AG04449 (cell line): ENCODE measurements at places on chromosomes 13 and 19.

- DNase-seq = no peak
Observed at GRCh38 chr13:35483761-35484160, 7.3 kb upstream of the MAB21L1 start.

GRCh38 chr13:51297556-51297955 lies 41.9 kb upstream of the SERPINE3 start:
- DNase-seq = no peak

DNA sequence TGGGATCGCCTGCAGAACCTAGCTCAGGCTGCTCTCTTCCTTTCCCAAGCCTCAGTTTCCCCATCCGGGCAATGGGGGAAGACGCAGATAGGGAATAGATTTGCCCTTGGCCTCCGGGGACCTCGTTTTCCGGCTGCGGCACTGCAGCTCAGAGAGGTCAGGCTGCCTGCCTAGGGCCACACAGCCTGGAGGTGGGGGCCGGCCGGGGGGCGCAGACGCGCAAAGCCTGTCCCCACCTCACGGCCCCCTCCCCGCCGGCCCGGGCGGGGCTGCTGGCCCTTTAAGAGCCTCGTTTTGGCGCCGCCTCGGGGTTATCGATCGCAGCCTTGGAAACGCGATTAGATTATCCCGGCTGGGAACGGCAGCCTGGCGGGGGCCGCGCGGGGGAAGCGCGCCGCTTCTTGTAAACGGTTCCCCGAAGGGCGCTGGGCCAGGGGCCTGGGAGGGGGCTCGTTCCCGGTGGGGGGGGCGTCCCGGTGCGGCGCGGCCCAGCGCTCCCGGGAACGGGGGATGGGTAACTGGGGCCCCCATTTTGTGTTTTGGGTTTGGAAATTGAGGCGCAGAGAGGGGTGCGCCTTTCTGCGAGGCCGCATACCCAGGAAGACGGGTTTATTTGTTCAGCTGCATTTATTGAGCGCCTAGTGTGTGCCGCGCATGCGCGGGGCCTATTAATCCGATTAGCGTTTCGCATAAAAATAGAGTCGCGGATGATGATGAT lies 23.4 kb upstream of the TCF3 start:
- DNase-seq = no peak

GRCh38 chr19:45333609-45334303 lies 6.8 kb upstream of the KLC3 start:
- no peak for DNase-seq

- no peak for DNase-seq
Observed at GRCh38 chr13:71460211-71460610, 406.8 kb downstream of the DACH1 start.

DNA sequence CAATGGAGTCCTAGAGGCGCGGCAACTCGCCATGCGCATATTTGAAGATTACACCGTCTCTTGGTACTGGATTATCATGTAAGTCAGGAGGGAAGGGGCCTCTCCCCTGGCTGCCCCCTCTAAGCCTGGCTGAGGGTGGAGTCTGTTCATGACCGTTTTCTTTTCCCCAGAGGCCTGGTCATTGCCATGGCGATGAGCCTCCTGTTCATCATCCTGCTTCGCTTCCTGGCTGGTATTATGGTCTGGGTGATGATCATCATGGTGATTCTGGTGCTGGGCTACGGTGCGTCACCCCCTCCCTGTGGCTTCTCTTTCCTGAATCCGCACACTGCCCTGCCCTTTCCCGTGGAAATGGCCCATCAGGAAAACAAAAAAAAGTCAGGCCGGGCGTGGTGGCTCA lies 6.5 kb downstream of the SLC44A2 start:
- DNase-seq = no peak

GRCh38 chr13:113771709-113772331 lies 12.8 kb downstream of the TMEM255B start:
- DNase-seq = no peak

DNA sequence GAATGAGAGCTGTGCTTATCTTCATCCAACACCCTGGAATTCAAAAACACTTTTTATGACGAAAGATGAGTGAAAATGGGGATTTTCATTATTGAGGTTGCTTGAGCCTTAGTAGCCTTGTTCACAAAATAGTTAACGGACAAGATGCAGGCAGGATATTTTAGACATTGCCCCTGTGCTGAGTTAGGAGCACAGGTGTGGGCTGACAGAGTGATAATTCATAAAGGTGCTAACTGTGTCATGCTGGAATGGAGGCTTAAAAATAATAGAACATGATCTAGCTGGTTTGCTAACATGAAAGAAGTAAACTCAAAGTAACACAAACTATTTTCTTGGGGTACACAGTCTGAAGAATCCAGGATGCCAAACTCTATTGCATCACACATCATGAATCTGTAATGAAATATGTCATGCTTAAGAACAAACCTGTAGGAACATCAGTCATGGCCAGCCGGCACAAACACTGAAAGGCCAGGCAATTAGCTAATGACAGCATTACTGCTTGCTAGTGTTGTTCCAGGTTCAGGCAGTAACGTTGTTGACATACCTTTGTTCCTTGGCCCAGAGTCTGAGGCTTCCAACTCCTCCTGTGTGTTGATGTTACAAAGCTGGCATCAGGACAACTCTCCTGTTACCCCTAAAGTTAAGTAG lies 55.3 kb downstream of the FRY start:
- DNase-seq = no peak
